Activated T-cell treated with anti-CD3 and anti-CD28 coated beads, Interleukin-2, amount 50 U/mL, for 24 hours (primary cell): ENCODE measurements at places on chromosomes 12 and 14.

GRCh38 chr12:57057067-57057751, 7.3 kb upstream of the MYO1A start:
- DNase-seq = no peak

- no peak for DNase-seq
Observed at GRCh38 chr12:76692846-76693245, 71.1 kb upstream of the ZDHHC17 start.

DNA sequence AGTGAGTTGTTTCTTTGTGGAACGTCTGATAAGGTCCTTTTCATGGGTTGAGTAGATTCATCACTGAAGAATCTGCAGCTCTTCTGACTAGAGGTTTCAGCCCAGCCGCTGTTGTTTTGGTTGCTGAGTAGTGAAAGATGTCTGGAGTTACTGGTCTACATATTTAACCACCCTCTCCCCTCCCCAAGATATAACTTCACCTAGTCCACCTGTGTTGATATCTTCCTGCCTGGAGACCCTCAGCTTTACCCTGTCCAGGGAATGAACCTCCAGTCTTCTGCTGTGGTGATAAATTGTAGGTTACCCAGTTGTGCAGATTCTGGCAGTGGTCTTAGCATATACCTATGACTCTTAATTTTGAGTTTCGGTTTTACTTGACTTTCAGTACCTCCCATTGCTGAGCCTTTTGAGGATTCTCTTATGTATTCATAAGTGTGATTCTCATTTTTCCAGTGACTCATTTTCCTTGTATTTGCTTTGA, 62.9 kb downstream of the CCDC91 start:
- DNase-seq = peak; percentile 65

DNA sequence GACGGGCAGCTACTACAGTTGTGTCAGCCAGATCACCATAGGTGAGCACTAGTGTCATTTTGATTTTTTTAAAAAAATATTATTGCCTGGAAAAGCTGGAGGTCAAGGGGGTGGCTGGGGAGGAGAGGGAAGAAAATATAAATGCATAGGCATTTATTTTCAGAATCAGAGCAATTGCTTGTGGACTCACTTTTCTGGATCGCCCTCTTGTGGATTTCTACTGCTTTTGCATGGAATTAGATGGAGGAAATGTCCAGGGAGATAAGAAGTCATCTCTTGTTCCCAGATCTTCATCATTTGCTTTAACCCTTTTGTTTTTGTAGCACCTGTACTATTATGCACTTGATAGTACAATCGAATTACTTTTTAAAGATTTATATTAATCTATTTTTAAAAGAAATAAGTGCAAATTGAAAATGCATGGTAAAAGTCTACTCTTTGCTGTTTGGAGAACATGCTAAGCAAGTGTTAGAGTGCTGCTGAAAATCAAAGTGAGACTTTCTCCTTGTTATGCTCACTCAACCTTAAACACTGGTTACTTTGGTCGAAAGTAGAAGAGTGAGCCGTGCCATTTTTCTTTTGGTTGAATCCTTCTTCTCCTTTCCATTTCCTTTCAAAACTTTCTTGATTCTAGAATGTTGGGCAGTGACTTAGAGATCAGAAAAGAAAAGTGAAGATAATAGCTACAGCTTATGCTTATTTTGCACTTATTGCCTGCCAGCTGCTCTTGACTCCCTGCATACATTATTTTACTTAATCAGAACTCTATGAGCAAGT, 60.6 kb upstream of the ANO4 start:
- no peak for DNase-seq

DNA sequence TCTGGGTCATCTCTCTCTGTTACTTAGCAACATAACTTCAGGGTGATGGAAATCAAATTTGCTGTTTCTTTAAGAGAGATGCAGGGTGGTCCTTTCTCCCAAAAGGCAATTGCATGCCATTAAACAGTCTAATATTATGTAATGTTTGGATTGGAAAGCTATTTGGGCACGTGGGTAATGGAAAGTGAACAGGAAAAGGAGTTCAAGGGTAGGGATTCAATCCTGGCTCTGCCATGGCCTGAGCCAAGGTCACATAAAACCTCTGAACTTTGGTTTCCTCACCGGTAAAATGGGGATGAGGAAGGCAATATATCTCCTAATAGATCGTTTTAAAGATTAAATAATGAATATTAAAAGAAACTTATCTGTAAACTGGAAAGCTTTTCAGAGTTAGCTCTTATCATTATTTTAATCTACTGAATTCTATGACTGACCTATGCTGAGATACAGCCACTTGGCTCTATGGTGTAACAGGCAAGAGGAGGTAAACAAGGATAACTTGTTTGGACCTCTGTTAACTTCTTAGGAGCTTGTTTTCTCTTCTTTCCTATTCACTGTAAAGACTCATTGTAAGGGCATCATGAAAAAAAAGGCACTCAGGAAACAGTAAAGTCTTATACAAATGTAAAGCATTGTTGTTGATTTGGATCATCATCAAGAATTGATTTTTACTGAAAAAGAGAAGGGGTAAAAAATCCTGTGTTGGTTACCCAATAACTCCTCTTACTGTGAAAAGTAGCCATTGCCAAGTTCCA, 55.7 kb upstream of the OVCH1 start:
- DNase-seq = no peak

DNA sequence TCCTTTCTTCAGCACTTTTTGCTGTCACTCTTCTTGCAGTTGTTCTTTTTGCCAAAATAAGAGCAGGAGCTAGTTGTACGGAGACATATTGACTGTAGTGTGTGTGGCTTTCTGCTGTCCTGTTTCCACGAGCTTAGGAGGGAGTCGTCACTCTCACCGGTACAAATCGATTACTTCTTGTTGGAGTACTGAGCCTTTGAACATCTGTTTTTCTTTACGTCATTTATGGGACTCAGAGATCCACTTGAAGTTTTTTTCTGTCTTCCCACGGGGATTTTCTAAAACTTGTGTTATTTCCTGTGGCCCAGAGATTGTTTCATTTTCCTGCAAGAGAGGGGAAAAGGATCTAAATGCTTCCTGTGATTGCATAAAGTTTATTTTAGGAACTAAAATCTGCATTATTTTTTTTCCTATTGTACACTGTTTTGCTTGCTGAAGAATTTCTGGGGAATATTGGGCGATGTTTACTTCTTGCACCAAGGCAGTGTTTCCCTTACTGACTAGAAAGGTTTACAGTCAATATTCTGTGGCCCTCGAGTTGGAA, 199.8 kb upstream of the ARHGAP5 start:
- DNase-seq = no peak

DNA sequence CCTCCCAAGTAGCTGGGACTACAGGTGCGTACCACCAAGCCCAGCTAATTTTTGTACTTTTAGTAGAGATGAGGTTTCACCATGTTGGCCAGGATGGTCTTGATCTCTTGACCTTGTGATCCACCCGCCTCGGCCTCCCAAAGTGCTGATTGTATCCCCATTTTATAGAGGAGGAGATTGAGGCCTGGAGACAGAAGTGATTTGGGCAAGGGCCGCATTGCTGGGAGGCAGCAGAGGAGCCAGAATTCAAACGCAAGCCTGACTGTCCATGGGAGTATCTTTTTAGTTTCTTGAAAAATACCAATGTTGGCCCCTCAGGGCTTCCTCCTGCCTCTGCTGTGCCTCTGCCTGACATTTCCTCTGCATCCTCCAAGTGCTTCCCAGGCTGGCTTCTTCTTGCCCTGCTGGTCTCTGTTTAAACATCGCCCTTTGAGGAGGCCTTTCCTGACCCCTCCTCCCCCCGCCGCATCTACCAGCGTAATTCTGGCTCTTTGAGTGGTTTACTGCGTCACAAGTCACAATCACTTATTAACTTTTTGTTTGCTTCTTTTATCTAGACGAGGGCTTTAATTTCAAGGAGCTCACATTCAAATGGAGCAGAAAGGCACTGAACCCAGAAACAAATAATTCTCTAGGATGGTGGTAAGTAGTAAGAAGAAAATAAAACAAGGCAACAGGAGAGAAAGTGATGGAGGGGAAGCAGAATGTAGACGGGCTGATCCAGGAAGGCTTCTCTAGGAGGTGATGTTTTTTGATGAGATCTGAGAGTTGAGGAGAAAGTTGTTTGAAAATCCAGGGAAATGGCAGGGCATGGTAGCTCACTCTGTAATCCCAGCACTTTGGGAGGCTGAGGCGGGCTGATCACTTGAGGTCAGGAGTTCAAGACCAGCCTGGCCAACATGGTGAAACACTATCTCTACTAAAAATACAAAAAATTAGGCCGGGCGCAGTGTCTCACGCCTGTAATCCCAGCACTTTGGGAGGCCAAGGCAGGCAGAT, 91.0 kb upstream of the MED13L start:
- DNase-seq = no peak

GRCh38 chr12:121111684-121112083, 21.0 kb upstream of the P2RX7 start:
- no peak for DNase-seq

DNA sequence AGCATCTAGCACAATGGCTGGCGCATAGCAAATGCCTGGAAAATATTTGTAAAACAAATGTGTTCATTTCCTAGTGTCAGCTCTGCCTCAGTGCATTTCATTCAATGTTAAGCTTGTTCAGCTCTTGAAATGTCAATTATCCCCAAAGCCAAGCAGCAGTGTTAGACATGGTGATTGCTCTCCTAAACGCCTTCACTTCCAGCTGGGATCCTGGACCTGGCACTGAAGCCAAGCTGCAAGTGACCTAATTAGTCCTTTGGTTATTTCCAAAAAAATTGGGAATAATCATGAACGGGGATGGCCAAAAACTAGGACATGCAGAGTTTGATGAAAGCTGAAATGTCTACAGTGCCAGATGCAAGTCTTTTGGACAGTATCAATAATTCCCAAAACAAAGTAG, 54.9 kb upstream of the MDGA2 start:
- DNase-seq = no peak

GRCh38 chr14:70803321-70804310, 5.7 kb downstream of the MAP3K9 start:
- no peak for DNase-seq

- DNase-seq = no peak
Observed at GRCh38 chr14:67673451-67673850, 981 bp downstream of the VTI1B start.

DNA sequence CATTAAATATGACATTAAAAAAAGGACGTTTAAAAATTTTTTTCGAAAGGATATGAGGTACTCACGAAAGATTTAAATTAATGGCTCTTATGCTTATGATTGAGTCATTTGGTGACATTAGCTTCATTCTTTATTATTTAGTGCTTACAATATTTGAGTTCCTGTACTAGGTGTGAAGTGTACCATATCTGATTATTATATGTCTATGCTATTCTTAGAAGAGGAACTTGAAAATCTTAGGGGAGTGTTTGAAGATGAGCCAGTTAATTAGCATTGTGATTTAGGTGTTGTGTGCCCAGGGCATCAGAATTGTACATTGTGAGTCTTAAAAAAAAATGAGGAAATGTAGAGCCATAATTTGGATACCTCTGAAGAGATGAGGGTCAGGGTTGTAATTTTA, 118.6 kb downstream of the FUT8 start:
- DNase-seq = no peak

GRCh38 chr12:54602661-54603060, 14.2 kb upstream of the PPP1R1A start:
- no peak for DNase-seq

GRCh38 chr14:22561661-22562579, 27.1 kb downstream of the DAD1 start:
- peak; percentile 73 for DNase-seq

GRCh38 chr12:67966560-67966959, 22.7 kb upstream of the IFNG-AS1 start:
- DNase-seq = no peak

DNA sequence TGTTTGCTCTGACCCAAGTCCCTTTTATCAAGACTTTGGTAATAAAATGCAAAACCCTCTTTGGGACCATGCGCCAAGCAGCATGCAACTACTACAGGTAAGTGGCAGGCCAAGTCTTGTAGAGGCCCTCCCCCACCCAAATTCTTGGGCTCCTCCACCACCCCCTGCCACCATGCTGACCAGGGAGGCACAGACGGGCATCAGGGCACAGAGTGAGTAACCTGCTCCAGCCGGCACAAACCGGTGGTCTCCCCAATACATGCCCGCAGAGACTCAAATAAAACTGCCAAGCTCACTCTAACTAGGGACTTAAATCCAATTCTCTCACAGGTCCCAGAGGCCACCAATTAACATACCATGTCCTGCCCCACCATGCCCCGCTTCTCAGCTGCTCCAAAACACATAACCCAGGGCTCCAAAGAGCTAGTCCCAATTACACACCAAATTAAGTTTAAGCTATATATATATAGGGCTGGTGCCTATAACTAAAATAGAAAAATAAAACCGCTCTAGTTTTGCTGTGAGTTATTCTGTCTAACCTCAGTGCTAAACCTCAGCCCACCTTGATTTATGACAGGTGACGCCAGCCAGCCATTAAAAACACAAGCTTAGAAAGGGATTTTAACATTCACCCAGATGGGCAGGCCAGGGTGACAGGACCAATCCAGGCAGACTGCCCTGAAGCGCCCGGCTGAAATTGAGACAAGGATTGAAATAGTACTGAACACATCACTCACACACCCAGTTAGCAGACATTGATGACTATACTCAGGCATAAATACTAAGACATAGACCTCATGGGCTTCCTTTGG, 81.0 kb downstream of the CLMN start:
- DNase-seq = no peak

- no peak for DNase-seq
Observed at GRCh38 chr12:70254846-70255245, 11.6 kb downstream of the CNOT2 start.

- no peak for DNase-seq
Observed at GRCh38 chr12:85156569-85156968, 120.4 kb downstream of the LRRIQ1 start.

GRCh38 chr12:57240066-57240921, 10.7 kb downstream of the STAC3 start:
- DNase-seq = peak; percentile 79

- DNase-seq = no peak
Observed at GRCh38 chr14:61121355-61121787, 140.3 kb downstream of the SLC38A6 start.

- DNase-seq = no peak
Observed at GRCh38 chr14:101622251-101623076, 61.2 kb downstream of the DIO3 start.

DNA sequence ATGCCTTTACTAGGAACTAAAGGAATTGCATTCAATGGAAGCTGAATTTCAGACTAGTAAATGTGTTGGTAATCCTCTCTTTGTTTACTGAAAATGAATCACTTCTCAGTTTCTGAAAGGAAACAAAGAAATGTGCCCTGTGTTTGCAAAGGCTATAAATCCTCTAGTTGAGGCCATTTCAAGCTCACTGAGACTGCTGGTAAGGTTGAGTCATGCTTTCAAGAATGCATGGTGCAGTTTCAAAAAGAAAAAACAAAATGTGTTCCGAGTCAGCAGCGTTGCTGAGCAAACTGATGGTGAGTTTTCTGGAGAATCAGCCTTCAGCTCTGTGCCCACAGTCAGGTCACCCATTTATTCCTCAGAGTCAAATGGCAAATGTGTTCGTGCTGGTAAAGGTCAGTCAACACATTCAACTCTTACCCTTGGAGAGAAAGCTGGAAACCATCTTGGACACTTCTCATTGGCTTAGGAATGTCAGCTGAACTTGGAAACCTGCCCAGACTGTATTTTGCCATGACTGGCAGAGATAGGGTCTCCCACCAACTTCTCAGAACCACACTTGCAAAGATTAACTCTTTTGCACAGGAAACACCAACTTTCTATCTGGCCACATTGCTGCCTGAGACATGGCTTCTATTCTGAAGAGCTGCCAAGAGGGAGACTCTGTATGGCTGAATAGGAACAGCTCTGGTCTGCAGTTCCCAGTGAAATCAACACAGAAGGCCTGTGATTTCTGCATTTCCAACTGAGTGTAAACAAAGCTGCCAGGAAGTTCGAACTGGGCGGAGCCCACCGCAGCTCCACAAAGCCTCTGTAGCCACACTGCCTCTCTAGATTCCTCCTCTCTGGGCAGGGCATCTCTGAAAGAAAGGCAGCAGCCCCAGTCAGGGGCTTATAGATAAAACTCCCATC, 484.4 kb downstream of the ATP23 start:
- peak; percentile 26 for DNase-seq
